Epithelial cell of proximal tubule (primary cell): ENCODE measurements at places on chromosomes 11 and 22.

- no peak for DNase-seq
Observed at GRCh38 chr11:65868076-65868667, 4.4 kb downstream of the EFEMP2 start.

DNA sequence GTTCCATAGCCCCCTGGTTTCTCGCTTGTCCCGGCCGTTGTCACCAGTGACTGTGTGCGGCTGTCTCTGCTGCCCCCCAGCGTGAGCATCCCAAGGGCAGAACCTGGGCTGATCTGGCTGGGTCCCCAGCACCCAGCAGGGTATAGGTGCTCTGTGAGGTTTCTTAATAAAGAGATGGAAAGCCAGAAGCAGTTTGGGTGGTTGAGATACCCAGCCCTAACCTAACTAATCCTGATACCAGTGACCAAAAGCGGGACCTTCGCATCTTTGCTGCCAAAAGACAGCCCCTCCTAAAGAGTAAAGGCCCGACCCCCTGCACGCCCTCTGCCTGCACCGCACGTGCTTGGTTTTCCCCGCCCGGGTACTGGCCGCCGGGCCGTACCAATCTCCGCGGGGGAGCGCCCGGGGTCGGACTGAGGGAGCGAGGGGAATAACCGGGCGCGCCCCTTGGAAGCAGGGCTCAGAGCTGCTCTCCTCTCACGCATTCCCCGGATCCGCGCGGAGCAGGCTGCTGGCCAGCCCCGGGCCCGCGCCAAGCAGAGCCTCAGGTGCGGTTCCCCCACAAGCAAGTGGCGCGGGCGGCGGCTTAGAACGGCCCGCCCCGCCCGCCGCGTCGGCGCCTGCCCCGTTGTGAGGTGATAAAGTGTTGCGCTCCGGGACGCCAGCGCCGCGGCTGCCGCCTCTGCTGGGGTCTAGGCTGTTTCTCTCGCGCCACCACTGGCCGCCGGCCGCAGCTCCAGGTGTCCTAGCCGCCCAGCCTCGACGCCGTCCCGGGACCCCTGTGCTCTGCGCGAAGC, at the start of gene DGAT2:
DGAT2 (plus strand) TSS at position 667 of the 797 bp plus-strand sequence. CDS start 214 bp downstream, outside the sequence.
- no peak for DNase-seq

DNA sequence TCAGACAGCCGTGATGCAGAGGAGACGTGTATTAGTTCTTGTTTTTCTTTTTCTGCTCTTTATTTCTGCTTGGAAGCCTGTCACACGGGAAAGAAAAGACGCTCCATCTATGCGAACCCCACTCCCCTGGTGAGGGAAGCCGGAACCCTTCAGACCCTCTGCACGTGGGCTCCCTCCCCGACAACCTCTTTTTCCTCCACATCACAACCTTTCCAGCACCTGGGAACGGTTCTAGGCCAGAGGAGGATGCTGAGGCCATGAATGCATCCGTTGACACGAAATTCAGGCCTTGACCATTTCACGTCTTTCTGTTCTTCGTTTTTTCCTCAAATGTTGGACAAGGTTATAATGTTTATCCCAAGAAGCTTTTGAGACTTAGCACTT, 85.3 kb upstream of the WNT7B start:
- DNase-seq: no peak

- DNase-seq: no peak
Observed at GRCh38 chr11:2459796-2460531, 15.2 kb downstream of the KCNQ1 start.

DNA sequence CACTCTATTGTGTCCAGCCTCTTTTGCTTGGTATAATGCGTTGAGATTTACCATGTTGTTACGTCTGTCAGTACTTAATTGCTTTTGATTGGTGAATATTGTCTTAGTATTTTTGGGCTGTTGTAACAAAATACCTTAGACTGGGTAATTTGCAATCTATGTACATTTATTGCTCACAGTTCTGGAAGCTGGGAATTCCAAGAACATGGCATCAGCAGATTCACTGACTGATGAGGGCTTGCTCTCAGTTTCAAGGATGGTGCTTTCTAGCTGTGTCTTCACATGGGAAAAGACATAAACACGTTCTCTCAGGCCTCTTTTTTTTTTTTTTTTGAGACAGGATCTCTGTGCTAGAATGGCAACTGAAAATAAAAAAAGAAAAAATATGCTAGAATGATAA, 46.7 kb upstream of the INCENP start:
- DNase-seq: no peak

DNA sequence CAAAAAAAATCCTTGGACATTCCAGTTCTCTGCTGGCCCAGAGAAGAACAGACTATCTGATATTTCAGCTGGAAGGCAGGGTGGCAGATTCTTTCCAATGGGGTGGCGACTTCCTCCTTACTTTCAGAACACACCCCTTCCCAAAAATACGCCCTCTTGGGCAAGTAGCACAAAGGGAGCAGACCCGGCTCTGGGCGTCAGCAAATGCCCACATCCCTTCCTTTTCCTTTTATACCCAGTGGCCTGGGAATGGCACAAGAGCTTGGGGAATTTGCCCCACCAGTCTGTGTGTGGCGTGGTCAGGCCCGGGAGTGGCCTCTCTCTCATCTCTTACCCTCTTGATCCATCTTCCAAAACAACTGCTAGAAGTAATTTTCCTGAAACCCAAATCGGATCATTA, 33.0 kb upstream of the NUP160 start:
- no peak for DNase-seq

GRCh38 chr11:69153661-69154060, 2.1 kb upstream of the SMIM38 start:
- DNase-seq: no peak

GRCh38 chr11:134560566-134561330, 148.7 kb upstream of the B3GAT1 start:
- no peak for DNase-seq

DNA sequence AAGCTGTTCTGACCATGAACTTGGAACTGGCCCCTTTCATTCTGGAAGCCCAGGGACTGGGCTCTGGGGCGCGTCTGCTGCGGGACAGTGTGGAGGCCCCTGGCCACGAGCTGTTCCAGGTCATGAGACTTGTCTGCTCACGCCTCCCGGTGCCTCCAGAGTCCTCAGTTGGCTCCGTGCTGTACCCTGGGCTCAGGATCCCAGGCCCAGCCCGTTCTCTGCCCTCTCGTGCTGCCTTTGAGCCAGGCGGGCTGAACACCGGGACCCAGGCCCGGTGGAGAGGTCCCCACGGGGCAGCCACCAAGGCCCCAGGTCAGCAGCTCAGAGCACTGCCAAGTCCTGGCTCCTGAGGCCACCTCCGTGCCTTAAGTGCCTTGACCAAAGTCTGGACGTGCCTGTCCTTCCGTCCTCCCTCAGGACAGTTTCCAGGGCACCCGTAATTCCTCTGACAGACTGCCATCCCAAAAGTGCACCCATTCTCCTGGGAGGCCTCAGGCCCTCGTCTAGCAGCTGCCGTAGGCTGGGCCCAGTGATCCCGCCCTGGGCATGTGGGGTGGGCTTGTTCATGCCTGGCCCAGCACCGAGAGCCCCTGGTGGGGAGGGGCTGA, 36.3 kb upstream of the PPARA start:
- DNase-seq: no peak

DNA sequence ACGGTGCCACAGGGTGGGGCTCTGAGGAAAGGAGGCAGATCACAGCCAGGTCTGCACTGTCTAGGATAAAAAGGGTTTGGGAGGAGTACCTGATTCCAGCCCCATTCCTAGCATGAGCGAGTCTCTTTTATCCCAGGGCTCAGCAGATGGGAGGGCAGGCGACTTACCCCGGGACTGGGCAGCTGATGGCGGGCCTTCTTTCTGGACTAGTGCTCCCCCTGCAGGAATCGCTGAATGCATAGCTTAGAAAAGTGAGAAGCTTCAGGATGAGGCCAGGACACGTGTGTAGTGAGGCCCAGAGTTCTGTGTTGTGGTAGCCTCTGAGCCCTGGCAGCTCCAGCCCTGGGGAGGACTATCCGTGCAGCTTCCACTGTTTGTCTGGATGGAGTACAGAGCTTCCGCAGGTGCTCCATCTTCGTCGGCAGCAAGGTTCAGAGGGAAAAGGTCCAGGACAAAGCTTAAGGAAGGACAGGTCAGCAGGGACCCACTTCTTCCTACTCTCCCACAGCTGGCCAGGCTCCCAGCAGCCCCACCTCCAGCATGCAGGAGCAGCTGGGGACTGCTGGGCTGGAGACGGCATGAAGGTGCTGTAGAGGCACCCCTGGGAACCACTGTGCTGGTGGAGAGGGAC, 30.4 kb downstream of the COMMD9 start:
- DNase-seq: no peak

- no peak for DNase-seq
Observed at GRCh38 chr22:46220921-46221320, 29.2 kb downstream of the CDPF1 start.

- DNase-seq: no peak
Observed at GRCh38 chr22:45105281-45105702, 58.4 kb upstream of the NUP50 start.

GRCh38 chr11:126293726-126294125, 10.1 kb upstream of the DCPS start:
- no peak for DNase-seq

GRCh38 chr11:8386134-8386864, 122.6 kb upstream of the LMO1 start:
- no peak for DNase-seq

DNA sequence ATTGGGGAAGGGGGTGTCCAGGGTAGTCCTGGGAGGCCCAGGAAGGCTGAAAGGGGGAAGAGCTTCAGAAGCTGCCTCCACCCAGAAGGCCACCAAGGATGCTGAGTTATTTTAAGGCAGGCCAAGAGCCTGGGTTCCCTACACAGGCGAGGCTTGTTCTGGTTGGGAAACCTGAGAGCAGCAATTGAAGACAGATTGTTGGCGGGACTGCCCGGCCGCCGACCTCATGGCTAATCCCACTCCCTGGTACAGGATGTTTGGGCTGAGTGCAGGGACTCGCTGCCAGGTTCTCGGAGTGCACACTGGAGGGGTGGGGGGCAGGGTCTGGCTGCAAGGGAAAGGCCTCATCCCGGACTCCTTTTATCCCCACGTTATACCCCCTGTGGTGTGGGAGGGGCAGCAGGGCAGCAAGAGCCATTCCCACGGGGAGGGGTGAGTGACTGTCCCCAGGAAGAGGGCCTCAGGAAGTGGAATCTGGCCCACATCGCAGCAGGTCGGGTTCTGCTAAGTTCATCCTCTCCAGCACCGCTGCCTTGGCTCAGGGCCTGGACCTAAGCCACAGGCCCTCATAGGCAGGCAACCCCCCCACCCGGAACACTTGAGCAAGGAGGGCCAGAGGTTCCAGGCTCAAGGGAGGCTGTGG, 43.6 kb upstream of the PRR5 start:
- no peak for DNase-seq

GRCh38 chr11:66967670-66968425, 7.3 kb upstream of the C11orf86 start:
- no peak for DNase-seq

GRCh38 chr11:111918390-111919256, at the start of gene C11orf52:
C11orf52 (plus strand) TSS chr11:111918913; CDS start chr11:111918973, 60 bp downstream.
- DNase-seq: no peak

DNA sequence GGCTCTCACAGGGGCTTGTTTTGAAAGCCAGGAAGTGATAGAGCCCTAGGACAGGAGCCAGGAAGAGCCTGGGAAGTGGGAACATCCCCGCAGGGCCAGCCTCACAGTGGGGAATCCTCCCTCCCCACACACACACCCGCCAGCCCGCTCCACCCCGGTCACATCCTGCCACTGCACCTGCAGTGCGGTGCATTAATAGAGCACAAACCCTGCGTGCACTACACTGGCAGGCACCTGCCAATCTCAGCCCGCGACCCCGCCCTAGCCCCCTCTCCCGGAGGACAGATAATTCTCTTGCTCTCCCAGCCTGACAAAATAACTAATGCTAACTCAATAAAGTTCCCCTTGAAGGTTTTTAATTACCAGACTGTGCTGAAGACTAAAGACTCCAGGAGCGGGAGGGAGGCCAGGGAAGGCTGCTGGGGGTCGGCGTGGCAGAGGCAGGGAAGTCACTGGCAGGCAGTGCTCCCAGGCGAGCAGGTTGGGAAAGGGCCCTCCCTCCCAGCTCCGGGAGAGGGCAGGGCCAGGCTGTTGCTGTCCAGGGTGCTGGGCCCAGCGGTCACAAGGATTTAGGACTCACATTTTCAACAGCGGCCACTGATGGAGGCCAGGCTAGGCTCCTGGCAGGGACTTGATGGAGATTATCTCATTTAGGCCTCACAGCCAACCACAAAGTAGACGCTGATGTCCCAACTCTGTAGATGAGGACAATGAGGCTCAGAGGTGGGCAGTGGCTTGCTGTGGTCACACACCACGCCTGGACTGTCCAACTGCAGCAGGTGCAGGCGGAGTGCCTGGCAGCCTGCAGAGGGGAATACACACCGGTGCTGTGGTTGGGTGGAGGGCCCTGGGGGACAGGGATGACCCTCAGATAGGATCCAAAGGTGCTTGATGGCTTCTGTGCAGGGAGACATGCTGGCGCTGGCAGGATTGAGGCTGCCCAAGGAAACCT, 23.9 kb upstream of the TCF20 start:
- no peak for DNase-seq

DNA sequence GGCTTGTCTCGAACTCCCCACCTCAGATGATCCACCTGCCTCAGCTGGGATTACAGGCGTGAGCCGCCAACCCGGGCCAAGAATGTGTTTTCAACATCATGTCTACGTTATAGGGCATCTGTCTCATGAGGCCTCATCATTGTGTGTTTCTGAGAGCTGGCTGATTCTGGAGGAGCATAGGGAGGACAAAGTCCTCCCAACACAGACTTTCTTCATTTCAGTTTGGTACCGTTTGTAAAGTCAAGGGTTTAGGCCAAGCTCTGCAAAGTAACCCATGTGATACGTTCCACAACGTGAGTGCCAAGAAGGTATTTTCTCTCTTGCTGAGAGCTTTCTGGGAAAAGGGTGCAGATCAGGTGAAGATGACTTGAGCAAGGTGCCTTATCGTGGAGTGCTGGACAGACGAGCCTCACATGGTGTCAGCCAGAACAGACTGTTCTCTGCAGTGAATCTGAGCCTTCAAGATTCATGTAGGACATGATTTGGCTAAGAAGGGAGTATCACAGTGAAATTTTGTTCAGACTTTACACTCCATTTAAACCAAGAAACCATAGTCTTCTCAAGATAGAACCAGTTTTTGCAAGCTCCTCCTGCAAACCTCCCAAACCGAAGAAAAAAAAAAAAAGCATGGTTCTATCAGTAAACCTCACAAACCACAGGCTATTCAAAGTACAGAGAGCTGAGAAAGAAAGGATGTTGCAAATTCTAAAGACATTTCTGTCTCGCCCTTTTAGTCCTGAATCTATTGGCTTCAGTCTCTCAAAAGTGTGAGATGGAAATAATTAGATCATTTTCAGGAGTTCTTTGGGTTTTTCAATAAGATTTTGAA, 71.7 kb downstream of the DBX1 start:
- no peak for DNase-seq

DNA sequence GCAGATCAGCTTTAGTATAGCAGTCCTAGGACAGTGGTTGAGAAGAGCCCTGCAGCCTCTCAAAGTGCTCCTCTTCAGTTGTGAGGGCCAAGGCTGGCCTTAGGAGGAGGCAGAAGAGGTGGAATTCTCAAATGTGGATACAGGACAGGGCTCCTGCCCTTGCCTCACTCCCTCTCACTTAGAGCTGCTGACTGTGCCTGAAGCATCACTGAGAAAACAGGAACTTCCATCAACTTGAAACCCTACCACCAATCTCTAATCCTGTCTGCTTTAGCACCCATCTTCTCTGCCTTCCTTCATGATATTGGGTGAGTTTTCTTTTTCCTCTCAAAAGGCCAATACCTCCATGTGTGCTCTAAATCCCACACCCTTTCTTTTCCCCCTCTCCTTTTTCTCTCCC, 14.4 kb upstream of the UCP3 start:
- DNase-seq: no peak

GRCh38 chr11:27216270-27217149, 146.5 kb downstream of the CCDC34 start:
- no peak for DNase-seq
